ENCODE measurements at places on chromosomes 2 and 18. TPM values are rescaled to one million over a fixed set of nuclear protein-coding genes. Genes with fewer than 3 reads are reported as not detected.

GRCh38 chr2:28895189-28895893 lies 874 bp downstream of the WDR43 start:
- DNase-seq = no peak

DNA sequence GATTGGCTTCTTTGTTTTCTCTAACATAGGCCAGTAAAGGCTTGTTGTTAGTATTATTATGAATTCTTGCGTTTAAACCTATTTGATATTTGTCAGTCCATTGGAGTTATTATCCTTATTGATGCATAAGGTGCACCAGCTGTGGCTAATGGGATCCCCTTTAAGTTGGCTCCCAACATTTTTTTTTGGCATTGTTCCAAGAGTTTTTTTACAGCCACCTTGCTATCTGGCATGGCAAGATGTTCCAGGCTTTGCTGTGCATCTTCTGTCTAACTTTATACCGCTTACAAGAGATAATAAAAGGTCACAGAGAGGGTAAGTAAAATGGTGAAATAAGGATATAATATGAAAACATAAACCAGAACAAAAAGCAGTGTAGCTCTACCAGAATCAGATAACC lies 157.5 kb upstream of the TACR1 start:
- DNase-seq = no peak

UNC80 gene
- total RNA-seq = not detected

DNA sequence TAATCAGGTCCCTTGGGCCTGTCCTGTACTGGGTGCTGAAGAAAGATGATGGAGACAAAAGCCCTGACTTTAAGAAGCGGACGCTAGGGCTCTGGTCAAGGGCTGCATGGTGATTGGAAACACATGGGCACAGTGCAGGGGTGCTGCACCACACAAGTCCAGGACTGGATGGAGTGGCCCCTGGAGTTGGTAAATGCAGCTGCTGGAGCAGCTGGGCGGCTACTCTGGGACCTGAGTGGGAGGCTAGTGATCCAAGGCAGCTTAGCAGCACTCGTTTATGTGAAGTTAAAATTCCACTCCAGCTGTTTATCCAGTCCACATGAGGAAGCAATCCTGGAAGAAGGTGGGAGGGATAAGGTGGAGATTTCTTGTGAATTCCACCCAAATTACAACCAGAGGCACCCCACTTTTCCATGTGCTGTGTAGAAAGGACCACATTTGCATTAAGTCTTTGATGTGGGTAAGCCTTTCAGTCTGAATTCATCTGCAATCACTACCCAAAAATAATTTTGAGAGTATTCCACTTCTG lies 24.9 kb downstream of the MERTK start:
- DNase-seq = no peak

DNA sequence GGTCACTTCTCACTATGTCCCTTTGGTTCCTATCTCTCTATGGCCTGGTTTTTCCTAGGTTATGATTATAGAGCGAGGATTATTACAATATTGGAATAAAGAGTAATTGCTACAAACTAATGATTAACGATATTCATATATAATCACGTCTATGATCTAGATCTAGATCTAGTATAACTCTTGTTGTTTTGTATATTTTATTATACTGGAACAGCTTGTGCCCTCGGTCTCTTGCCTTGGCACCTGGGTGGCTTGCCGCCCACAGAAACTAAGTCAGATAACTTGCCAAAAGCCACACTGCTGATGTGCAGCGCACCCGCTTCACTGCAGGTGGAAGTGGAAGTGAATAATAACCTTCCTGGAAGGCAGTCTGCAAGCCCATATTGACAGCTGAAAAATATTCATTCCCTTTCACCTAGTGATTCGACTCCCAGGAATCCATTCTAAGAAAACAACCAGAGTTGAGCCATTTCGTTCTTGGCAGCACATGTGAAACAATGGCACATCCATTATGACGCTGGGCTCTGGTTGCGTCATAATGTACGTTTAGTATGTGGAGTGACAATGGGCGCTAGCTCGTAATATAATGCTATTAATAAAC lies 725 bp upstream of the ANKRD53 start:
- no peak for DNase-seq

HSBP1L1 gene
- 46.6 TPM for total RNA-seq

RAB27B gene
- 20.1 TPM for total RNA-seq

- no peak for DNase-seq
These were observed 119.1 kb upstream of the SCN1A start for GRCh38 chr2:166246901-166247300.

CD207 gene
- total RNA-seq = 3.0 TPM

GRCh38 chr2:173193925-173194324 lies 118.3 kb downstream of the MAP3K20 start:
- DNase-seq = no peak

- no peak for DNase-seq
These were observed 123.4 kb downstream of the LAMA1 start for GRCh38 chr18:6994056-6994770.

DNA sequence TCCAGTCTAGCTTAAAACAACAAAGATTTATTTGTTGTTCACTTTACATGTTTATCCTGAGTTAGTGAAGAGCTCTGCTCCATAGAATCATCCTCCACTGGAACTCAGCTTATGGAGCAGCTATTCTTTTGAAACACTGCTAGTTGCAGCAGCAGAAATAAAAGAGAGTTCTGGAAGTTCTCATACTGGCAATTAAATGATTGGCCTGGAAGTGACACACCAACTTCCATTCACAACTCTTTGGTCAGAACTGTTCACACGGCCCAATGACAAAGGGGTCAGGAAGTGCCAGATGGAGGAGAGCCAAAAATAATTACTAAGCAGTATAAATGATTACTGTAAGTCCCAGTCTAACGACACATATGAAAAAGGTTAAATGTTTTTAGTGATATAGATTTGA lies 39.1 kb downstream of the FBXO11 start:
- no peak for DNase-seq

- DNase-seq = no peak
These were observed 48.9 kb upstream of the BCL11A start for GRCh38 chr2:60602388-60602787.

HOXD1 gene
- 3.4 TPM for total RNA-seq

GRCh38 chr18:34840256-34840826 lies 130.2 kb downstream of the DTNA start:
- DNase-seq = no peak

DNA sequence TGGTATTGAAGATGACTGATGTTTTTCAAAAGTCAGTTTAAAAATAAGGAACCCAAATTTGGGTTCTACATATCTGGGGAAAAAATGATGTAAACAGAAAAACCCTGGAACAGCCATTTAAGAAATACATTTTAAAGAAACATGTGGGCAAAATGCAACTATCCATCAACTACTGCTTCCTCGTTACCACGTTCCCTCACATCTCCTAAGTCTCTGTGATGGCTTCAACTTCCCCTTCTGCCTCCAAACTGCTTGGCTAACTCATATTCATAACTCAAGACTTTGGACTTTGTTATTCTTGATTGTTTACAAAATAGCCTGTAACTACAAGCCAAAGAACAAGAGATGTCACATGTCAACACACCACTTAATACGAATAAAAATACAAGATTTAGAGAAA lies 116.3 kb downstream of the DYM start:
- no peak for DNase-seq

PLEK gene
- 42.1 TPM for total RNA-seq

AFG3L2 gene
- total RNA-seq = 31.1 TPM

ASAP2 gene
- total RNA-seq = 24.3 TPM

DNA sequence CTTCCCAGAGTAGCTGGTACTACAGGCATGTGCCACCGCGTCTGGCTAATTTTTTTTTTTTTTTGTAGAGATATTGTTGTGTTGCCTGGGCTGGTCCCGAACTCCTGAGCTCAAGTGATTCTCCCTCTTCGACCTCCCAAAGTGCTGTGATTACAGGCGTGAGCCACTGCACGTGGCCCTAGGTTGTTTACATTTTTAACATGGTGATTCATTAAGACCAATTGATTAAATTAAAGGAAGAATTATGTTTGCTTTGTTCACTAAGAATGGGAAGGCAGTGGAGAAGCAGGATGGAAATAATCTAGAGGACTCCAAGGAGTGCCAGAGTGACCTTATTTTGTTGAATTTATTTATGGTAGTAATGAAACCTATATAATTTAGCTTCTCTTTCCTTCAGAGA lies 7.5 kb downstream of the LCLAT1 start:
- no peak for DNase-seq

MC4R gene
- total RNA-seq = 0.35 TPM

- DNase-seq = no peak
These were observed 6.8 kb downstream of the COLEC11 start for GRCh38 chr2:3601561-3602271.

WDCP gene
- total RNA-seq = 10.5 TPM

TMEM178A gene
- 3.2 TPM for total RNA-seq

RAB6D gene
- total RNA-seq = not detected

- peak; percentile 54 for DNase-seq
These were observed 530 bp downstream of the GALNT1 start for GRCh38 chr18:35581898-35582641.

DNA sequence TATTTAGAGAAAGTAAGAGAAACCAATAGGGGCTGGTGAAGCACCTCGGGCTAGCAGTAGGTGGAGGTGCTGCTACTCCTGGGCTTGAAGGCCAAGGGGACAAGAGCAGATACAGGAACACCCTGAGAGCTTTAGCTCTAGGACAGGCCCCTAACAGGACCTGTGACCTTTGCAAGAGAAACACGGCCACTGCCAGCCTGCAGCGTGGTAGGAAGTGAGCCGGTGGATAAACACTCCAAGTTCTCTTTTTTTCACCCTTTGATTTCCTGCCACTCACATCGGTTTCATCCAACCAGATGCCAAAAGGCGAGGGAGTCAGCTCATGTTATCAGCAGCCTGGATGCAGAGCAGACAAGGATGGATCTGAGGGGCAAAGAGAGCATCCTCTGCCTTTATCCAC lies 66.8 kb upstream of the SPRED2 start:
- no peak for DNase-seq

- DNase-seq = peak; percentile 47
These were observed 7.6 kb downstream of the ESPNL start for GRCh38 chr2:238107525-238108422.

- no peak for DNase-seq
These were observed 646 bp downstream of the ALS2 start for GRCh38 chr2:201779901-201780673.

SULT1C4 gene
- total RNA-seq = 10.6 TPM

BMP10 gene
- 0.24 TPM for total RNA-seq

RPRD1A gene
- total RNA-seq = 39.1 TPM

DNA sequence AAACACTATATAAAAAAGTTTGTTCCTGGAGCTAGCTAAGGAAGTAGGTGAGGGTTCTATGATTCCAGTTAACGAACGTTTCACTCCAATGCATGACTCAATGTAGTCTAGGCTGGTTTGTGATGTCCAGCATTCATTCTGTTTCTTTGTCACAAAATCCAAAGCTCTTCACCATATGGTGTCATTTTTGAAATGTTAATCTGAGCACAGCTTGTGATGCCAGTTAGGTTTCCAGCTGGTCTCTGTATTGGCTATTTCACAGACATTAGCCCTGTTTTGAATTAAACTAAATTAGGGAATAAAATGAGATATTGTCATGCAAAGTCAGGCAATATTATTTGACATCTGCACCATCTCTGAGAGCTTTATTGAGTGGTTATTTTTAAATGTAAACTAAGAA lies 159.4 kb downstream of the RBM43 start:
- DNase-seq = no peak

UPP2 gene
- not detected for total RNA-seq

All from lower lobe of right lung (tissue), 2 donors.